BE2C (cell line): ENCODE measurements at places on chromosomes 1 and 21.

DNA sequence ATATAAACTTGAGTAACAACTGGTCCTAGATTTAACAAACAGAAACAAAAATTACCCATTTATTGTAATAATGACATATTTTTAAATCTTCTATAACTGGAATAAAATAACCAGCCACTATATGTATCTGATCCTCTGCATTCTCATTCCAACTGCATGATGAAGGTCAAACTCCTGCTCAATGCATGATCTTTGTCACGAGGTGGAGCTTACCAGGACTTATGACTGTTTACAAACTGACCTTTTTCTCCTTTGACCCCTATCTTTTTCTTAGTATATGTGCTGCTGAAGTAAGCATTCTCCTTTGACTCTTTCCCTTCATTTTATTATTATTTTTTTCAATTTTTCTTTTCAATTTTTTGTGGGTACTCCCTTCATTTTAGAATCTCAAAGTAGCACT lies 252.2 kb downstream of the PDE4B start:
- DNase-seq: no peak

GRCh38 chr1:79259390-79260336 lies 253.1 kb upstream of the ADGRL4 start:
- DNase-seq: no peak

DNA sequence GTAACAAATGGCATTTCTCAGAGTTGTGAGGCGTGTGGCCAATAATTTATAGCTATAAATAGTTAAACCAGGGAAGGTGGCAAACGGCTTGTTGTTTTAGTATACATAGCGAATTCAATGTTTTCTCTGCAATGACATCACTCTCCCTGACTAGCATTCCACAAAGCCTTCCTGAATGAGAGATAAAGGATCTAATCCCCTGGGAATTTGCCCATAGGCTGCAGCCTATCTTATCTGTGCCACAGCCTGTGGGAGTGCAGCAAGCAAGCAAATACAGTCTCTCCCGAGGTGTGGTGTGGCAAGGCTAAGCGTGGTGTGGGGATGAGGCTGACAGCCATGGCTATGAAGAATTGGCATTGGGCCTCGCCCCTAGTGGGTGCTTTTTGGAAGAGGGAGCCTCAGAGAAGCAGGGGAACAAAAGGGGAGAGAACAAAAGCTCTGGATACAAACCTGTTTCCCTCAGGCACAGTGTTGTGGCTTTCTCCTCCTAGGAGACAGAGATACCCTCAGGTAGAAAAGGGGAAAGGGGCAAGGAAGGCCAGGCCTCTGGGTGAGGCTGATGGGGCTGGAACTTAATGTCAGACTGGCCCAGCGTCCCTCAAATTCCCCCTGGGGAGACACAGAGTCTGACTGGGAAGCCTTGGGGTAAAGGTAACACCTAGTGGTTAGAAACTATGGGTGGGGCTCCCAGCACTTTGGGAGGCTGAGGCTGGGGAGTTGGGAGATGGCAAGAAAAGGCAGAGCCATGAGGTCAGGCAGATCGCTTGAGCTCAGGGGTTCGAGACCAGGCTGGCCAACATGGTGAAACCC lies 8.9 kb downstream of the TAGLN2 start:
- DNase-seq: peak; percentile 62

GRCh38 chr21:27700974-27701614 lies 734.2 kb upstream of the ADAMTS5 start:
- DNase-seq: peak; percentile 92

- DNase-seq: peak; percentile 50
Measured at GRCh38 chr1:119008483-119009311, 20.6 kb upstream of the TBX15 start.
